ENCODE measurements at places on chromosomes 3 and 15.

GRCh38 chr15:69762373-69763148 is 309.9 kb downstream of the RPLP1 start:
- DNase-seq = no peak

DNA sequence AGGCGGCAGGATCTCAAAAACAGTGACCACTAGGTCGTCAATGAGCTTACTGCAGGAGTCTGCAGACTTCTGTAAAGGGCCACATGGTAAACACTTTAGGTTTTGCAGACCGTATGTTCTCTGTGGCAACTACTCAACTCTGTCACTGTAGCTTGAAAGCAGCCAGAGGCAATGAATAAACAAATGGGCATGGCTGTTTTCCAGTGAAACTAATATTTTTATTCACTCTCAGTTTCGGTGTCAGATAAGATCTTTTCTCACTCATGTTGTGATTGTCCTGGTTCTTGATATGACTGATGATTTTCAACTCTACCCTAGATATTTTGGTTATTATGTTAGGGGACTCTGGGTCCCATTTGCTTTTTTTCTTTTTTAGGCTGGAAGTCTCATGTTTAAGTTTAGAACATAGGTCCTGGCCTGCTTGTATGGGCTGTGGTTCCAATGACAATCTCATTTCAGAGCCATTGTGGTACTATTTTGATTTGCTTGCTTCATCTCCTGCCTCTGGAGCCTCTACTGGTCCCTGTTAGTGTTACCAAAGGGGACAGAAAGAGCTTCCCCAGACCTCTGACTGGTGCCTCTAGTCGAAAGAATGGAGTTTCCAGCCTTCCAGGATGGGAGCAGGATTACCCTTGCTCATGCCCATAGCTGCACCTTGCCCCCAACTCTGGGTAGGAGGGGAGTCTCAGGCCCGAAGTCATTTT is 222.0 kb downstream of the STT3B start:
- DNase-seq = peak; percentile 91

GRCh38 chr3:174199696-174200095 is 659.4 kb upstream of the NAALADL2 start:
- no peak for DNase-seq

- DNase-seq = no peak
Observed at GRCh38 chr15:78175330-78175729, 26.2 kb downstream of the IDH3A start.

GRCh38 chr3:16349986-16350596 is 85.1 kb downstream of the OXNAD1 start:
- no peak for DNase-seq

GRCh38 chr15:36428102-36428845 is 151.2 kb upstream of the CDIN1 start:
- no peak for DNase-seq

DNA sequence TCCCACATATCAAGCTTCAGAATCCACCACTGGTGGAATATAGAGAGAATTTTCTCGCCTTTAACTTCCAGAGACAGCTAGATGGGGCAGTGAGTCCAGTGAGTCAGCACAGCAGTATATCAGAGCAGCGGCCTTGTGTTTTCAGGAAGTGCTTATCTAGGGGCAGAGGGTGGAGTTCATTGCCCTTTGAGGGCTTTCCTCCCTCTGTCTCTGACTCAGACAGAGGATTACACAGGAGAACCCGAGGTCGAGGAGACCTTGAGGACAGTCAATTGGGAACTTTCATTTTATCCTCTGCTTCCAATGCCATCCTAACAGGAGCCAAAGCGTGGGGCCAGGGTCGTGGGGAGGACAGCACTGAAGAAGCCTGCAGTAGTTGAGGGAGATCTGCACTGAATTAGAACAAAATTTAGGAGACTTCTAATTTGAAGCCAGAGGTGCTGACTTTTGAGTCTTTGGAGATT is 109.6 kb upstream of the UMPS start:
- peak; percentile 68 for DNase-seq

DNA sequence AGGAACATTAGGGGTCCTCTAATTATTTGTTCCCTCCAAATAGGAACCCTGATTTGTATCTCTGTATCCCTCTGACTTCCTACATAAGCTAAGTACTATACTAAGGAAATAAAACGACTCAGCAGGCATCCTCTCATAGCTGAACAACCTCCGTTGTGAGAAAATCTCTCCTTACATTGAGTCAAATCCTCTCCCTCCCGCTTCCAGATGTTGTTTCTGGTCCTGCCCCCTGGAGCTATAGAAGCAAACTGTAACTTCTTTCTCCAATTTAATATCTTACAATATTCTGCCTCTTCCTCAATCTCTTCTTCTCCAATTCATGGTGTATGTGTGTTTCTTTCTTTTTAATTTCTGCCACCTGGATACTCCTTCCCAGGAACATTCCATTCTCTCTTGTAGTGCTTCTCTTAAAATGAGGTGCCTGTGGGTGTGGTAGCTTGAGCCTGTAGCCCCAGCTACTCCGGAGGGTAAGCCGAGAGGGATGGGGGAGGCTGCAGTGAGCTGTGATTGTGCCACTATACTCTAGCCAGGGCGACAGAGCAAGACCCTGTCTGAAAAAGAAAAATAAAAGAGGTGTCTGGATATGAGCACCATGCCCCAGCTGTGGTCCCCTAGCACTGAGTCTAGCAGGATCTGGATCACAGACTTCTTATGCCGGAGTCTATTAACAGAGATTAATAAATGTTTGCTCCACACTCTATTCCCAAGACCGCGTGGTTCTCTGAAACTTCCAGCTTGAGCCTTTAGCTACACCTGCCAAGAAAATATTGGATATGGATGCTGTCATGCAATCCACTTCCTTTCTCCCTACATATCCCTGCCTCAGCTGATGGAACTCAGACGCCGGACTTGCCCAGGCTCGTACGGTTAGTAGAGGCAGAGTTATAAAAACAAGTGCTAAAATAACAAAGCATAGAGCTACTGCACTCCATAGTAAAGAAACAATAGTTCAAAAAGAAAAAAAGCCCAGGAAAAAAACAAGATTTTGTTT is 42.9 kb upstream of the NEO1 start:
- DNase-seq = no peak

GRCh38 chr3:136703429-136703828 is 48.7 kb downstream of the STAG1 start:
- no peak for DNase-seq

- DNase-seq = no peak
Observed at GRCh38 chr3:122003112-122003511, 18.9 kb downstream of the ILDR1 start.

- DNase-seq = no peak
Observed at GRCh38 chr15:58138106-58138505, at the start of gene AQP9. Gene AQP9, plus strand, starts transcription at chr15:58138381. Its CDS starts 185 bp downstream, at chr15:58138566.

DNA sequence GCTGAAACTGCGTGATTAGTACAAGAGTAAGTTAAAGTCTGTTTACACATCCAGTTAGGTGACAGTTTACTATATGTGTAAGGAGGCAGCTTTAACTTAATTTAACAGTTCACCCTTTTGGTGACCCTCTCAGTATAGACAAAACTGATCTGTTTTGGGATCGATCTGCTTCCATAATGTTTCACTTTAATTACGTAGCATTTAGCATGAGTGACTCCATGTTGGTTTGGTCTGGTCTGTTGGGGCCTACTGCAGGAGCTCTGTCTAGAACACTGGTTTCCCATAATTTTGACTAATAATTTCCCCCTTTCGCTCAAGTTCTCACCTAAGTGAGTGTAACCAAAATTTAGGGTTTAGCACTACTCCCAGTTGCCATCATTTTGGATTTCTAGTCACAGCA is 6.4 kb upstream of the SECISBP2L start:
- DNase-seq = no peak

DNA sequence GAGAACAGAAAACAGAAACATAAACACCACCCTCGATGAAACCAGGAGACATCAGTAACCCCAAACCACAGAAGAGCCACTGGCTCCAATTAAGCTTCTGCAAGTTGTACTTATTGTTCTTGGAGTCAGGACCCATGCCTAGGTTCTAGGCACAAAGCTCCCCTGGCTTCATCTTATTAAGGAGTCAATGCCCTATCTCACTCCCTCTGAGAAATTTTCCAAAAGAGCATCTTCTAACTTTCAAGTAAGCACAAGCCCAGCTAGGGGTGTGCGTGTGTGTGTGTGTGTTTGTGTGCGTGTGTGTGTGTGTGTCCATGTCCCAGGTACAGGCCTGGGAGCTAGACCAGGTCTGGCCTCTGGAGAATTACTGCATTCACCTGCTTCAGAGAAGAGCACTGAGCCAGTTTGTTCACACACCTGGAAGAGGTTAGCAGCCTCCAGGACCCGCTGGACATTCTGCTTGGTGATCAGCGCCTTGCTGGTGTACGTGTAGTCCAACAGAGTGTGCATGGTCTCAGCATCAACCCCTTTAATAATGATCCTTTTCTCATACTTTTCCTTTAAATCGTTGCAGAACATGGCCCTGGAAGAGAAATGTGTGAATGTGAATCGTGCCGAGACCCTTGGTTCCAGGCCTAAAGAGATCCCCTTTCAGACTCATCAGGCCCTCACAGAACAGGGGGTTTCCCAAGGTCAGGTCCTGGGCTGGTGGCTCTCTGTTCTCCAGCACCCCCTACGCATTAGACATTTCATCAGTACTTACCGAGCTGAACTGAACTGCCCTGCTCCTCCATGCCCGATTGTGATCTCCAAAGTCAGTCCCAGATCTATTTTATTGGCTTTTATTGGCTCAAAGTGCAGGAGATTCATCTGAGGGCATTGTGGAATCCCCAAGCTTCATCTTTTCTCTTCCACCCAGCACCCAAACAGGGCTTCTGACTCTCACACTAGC is 27.8 kb downstream of the KLHL6 start:
- peak; percentile 55 for DNase-seq
